ENCODE measurements at places on chromosomes 3 and 15.

- no peak for DNase-seq
These were observed 67.7 kb upstream of the OXTR start for GRCh38 chr3:8837162-8837561.

GRCh38 chr3:155869691-155870090 is 759 bp upstream of the GMPS start:
- no peak for DNase-seq

GRCh38 chr3:138338244-138338643 is 8.6 kb upstream of the NME9 start:
- no peak for DNase-seq

DNA sequence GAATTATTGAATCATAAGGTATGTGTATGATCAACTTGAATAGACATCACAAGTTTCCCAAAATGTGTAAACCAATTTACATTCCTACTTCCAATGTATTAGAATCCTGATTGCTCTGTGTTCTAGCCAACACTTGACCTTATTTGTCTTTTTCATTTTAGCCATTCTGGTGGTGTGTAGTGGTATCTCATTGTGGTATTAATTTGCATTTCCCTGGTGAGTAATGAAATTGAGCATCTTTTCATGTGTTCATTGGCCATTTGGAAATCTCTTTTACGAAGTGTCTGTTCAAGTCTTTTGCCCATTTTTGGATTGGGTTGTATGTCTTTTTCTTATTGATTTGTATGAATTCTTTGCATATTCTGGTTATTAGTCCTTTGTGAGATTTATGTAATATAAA is 138.0 kb downstream of the RBPMS2 start:
- no peak for DNase-seq

- DNase-seq: no peak
These were observed 33.5 kb downstream of the RPL22L1 start for GRCh38 chr3:170836491-170836890.

DNA sequence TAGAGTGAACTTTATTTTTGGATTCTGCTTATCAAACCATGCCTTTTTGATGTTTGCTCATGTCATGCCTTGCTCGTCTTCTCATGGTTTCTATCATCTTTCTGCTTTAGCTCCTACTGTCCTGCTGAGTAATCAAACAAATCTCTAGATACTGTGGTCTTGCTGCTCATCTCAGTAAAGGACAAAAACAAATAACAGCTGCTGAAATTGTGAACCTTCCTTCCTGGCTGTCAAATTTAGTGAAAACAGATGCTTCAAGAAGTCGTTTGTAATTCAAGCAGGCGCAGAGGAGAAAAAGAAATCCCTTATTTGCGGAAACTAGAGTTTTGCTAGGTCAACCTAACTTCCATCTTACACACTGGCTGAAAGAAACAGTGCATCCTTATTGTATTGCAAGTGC is 616.1 kb upstream of the ALCAM start:
- no peak for DNase-seq

Measured in NCI-H1930 (cell line).